ENCODE measurements at places on chromosomes 3 and 15. TPM values are rescaled to one million over a fixed set of nuclear protein-coding genes. Genes with fewer than 3 reads are reported as not detected.

The KCNAB1 gene
- 3.9 TPM for total RNA-seq

The MCTP2 gene
- 15.2 TPM for total RNA-seq

- no peak for DNase-seq
Measured at GRCh38 chr3:9725775-9726515, 5.6 kb upstream of the BRPF1 start.

DNA sequence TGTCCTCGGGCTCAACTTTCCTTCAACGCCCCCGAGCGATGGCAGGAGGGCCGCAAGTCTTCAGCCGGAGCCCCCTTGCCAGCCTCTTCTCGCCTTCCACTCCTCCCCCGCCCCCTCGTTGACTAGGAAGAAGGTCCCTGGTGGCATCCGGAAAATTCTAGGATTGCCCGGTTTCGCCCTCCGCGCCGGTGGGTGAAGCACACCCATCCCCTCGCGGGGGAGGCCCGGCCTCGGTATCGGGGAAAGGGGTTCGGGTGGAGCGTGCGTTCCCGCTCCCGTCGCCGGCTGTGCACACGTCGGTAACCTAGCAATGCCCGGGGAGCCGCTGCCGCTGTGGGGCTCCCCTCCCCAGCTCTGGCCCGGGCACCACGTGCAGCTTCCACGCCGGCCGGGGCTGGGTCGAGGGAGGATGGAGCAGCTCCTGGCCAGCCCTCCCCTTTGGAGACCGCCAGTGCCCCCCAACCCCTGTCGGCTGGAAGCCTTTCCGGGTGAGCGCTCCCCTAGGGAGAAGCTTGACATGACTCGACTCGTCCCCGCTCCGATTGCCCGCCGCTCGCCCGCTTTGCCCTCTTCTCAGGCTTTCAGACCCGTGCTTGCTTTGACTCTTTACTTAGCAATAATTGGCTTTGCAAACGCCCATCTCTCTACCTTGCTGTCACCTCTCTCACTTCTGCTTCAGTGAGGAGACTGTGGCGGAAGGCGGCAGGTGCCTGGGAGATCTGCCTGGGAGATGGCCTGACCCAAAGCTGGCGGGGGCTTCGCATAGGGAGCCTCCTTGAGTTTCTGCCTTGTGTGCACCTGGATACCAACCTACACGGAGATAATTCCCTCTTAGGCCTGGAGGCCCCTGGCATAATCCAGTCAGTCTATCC, 1.3 kb downstream of the CACNA1D start:
- DNase-seq = peak; percentile 70

- DNase-seq = peak; percentile 29
Measured at GRCh38 chr3:139227827-139228226, 116.0 kb upstream of the MRPS22 start.

DNA sequence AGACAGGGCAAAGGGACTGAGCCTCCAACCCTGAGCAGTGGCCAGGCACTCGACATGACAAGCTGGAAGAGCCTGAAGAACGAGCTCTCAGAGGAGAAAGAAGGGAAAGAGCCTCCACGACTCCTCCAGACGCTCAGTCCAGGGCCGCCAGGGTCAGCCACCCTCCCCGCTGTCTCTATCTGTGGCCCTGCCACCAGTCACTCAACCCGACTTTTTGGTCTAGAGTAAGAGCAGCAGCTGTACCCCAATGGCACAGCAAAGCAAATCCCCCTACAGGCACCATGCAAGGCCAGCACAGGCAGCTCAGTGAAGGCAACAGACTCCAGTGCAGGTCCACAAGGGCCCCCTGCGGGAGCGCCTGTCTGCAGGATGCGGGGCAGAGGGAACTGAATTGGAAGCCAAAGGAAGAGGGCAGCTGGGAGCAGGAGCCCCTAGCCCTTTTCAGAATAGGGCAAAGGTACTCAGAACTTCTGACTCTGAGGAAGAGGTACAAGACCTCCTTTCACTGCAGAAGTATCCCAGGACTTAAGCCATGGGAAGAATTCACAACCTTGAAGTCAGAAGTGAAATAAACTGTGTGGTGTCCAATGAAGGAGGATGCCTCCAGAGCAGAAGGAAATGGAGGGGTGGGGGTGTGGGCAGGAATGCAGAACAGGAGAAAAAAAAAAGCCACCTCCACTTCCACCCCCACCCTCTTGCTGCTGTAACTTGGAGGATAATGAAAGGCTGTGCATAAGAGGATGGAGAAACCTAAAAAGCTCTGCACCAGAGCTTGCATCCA, 8.5 kb upstream of the GRAMD2A start:
- no peak for DNase-seq

The OPA1 gene
- total RNA-seq = 23.3 TPM
